ENCODE measurements at places on chromosomes 2 and 18.

DNA sequence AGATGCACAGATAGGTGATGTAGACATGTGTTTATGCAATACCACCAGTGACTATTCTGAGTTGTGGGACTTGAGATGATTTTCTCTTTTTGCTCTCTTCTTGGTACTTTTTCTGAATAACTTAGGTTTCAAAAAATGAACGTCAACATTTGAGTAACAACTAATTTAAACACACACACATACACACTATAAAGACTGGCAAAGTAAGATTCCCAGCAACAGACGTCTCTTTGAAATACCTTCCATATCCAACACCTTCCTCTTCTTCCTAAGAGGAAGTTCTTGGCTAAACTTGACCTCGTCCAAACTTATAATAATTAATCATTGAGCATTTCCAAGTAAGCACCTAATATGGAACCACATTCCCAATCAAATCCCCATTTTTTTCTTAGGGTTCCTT, 81.6 kb upstream of the RGPD4 start:
- no peak for DNase-seq

DNA sequence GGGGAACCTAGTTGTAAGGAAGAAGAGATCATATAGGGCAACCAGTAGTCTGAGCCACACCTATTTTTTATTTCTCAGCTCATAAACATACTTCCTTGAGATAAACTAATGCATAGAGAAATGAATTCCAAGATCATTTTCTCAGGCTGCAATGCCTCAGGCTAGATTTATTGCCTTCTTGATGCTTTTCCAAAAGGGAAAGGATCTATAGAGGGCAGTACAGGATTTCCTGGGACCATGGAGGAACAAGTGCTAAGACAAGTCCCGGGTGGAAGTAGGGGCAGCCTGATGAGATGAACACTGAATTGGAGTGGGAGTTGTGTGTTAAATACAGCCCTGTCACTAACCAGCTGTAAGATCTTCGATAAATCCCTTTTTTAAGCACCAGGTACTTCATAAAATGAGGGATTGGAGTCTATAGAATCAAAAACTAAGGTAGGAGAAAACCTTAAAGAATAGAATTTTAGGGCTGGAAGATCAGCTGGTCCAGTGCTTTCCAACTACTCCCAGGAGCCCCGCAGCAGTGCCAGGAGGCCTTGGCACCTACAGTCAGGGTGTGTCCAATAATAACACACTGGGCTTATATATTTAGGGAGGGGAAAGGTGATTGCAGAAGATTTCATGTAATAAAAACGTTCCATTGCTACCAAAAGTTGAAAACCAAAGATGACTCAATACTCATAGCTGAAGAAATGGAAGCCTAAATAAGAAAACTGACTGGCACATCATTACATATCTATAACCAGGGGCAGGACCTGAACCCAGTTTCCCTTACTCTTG, 58.1 kb downstream of the SERTAD2 start:
- no peak for DNase-seq

GRCh38 chr2:84823788-84824187, 57.1 kb downstream of the TRABD2A start:
- DNase-seq = no peak

GRCh38 chr2:9699139-9700108, 68.6 kb upstream of the YWHAQ start:
- no peak for DNase-seq

GRCh38 chr2:102971701-102972100, 209.9 kb downstream of the TMEM182 start:
- DNase-seq = no peak

GRCh38 chr2:85340034-85340892, 12.5 kb upstream of the TGOLN2 start:
- no peak for DNase-seq

DNA sequence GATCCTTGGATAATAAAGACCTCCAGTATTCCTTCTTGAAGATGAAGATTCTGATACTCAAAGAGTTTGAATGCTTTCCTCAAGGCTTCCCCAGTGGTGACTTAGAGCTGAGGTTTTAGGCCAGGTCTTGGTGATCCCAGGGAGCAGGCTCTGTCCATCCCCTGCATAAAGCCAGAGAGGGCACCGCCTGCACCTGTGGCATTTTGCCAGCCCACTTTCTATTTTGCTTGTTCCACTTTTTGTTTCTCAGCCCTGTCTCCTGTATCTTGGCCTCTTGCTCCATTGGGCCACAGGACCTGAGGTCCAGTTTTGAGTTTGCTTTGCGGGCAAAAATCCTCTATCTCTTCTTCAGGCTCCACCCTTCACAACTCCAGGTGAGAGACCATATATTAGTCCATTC, 6.7 kb upstream of the SCYGR1 start:
- DNase-seq = no peak

DNA sequence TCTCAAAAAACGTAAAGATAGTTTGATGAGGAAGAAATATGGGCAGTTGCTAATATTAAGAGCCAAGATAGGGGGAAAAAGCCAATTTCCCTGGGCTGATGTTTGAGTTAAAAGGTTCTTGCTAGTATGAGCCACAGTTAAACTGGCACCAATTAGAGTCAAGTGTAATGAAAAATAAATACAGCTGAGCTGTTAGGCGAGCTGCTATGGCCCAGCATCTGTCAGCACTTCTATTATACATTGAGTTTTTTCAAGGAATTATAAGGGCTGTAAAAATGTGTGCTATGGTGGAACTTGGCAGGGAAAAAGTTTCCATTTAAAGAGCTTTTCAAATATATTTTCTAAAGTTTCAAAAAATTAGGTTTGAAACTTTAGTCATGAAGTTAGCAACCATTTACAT, 279.6 kb downstream of the CYRIA start:
- no peak for DNase-seq

DNA sequence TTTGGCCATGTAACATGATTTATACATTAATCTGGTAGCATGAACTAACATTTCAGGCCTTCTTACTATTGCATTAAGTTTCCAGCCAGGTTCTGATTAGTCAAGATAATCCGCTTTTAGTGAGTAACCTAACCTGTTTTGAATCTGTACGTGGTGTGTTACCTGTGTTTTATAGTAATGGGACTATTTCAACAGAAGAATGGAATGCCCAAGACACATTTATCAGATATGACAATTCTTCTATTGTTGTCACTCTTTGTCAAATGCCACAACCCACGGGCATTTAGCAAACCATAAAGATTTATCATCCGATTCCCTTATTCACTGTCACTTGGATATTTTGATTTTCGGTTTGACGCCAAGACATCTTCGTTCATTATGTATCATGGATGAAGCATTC, 117.9 kb downstream of the ETAA1 start:
- no peak for DNase-seq
